ENCODE measurements at places on chromosomes 2 and 18. TPM values are rescaled to one million over a fixed set of nuclear protein-coding genes. Genes with fewer than 3 reads are reported as not detected.

GAREM2 gene
- 2.4 TPM for polyA plus RNA-seq

ABCG8 gene
- not detected for polyA plus RNA-seq

CENPO gene
- polyA plus RNA-seq = 1.8 TPM

RNF138 gene
- 98.4 TPM for polyA plus RNA-seq

THSD7B gene
- polyA plus RNA-seq = not detected

TACR1 gene
- not detected for polyA plus RNA-seq

SLC11A1 gene
- polyA plus RNA-seq = 0.97 TPM

SP5 gene
- polyA plus RNA-seq = not detected

FLACC1 gene
- 3.1 TPM for polyA plus RNA-seq

ANKRD29 gene
- polyA plus RNA-seq = 0.18 TPM

SPATS2L gene
- polyA plus RNA-seq = 1.2 TPM

ALPI gene
- polyA plus RNA-seq = not detected

LAMA3 gene
- not detected for polyA plus RNA-seq

MLPH gene
- not detected for polyA plus RNA-seq

GALNT3 gene
- polyA plus RNA-seq = not detected

MFSD2B gene
- polyA plus RNA-seq = not detected

MC4R gene
- polyA plus RNA-seq = not detected

POMC gene
- polyA plus RNA-seq = 10.1 TPM

SERPINB10 gene
- not detected for polyA plus RNA-seq
